Activated naive CD8-positive, alpha-beta T cell treated with anti-CD3 and anti-CD28 coated beads, Interleukin-2, amount 10 ng/mL, durations not matched to agents 7 days and 5 days (primary cell): ENCODE measurements at places on chromosomes 2 and 18.

DNA sequence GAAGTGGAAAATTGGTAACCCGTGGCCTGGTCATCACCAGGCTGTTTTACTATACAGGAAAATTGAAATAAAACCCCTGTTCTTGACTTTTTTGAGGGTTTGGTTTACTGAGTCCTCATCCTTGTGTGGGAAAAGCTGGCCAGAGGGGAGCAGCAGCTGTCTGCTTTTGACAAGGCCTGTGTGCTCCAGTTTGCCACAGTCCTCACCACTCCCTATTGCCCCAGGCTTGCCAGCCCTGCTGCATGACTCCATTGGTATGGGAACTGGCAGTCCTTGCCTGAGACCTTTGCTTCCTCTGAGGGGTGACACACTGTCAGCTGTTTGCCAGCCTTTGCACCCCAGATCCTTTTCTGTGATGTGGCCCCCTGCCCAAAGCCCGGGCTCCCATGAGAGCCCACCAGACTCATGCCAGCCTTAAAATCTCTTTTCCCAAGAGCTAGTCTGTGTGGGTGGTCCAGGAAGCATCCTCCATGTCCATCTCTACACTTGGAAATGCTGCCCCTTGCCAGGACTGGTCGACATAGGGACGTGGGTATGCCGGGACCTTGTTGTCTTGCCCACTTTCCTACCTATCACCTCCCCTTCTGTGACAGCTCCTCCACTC lies 39.0 kb downstream of the GLI2 start:
- DNase-seq, result no peak

GRCh38 chr2:105760639-105761337 lies 16.1 kb downstream of the NCK2 start:
- DNase-seq, result no peak

GRCh38 chr18:35289293-35289692 lies 736 bp downstream of the ZSCAN30 start:
- no peak for DNase-seq

GRCh38 chr2:173814306-173814705 lies 150.9 kb downstream of the SP3 start:
- DNase-seq, result no peak

- DNase-seq, result no peak
Measured at GRCh38 chr2:121388371-121388770, 103.4 kb upstream of the TFCP2L1 start.

DNA sequence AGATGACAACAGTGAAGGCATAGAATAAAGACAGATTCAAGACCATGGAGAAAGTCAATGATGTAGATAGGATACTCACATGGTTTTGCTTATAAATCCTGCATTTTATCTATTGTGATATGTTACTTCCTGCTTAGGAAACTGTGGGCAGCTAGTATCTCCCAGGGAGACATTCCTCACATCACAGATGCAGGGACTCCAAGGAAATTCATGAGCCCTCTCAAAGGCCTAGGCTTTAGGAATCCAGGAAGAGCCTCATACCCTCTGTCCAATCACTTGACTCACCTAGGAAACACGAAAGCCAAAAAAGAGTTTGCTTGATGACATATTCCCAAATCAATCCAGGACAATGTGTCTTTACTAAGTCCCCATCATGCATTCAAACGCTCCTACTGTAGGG lies 247.8 kb upstream of the KLHL29 start:
- DNase-seq, result no peak

- no peak for DNase-seq
Measured at GRCh38 chr2:21070341-21071257, 26.7 kb upstream of the APOB start.

GRCh38 chr18:77899972-77900754 lies 650.5 kb downstream of the GALR1 start:
- DNase-seq, result peak; percentile 82

DNA sequence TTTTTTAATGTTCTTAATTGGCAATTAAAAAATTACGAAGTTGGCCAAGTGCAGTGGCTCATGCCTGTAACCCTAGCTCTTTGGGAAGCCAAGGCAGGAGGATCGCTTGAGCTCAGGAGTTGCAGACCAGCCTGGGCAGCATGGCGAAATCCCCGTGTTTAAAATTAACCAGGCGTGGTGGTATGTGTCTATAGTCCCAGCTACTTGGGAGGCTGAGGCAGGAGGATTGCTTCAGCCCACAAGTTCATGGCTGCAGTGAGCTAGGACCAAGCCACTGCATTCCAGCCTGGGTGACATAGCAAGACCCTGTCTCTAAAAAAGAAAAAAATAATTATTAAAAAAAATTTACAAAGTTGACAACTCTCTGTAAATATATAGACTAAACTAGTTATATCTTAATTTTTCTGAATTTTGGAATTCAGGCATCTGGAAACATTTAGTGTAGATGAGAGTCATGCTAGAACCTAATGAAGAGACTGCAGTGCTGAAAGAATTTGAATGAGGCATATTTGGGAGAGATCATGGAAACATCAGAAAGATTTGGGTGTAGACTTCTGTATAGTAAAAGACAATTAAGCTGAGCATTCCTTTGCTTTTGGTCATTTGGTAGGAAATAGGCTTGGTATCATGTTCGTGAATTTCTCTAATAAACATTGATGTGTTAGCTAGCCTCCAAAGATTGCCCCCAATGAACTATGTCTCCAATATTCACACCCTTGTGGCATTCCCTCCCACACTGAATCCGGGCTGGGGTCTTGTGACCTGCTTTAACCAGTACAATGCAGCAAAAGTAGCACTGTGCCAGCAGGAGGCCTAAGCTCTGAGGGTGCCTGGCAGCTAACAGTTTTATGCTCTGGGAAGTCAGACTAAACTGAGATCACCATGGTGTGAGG lies 4.2 kb upstream of the ROCK1 start:
- no peak for DNase-seq

GRCh38 chr2:238108423-238109183 lies 8.5 kb downstream of the ESPNL start:
- peak; percentile 64 for DNase-seq

GRCh38 chr2:241609859-241610793 lies 26.8 kb downstream of the THAP4 start:
- DNase-seq, result peak; percentile 97

GRCh38 chr2:132790207-132790785 lies 120.3 kb upstream of the LYPD1 start:
- DNase-seq, result no peak

DNA sequence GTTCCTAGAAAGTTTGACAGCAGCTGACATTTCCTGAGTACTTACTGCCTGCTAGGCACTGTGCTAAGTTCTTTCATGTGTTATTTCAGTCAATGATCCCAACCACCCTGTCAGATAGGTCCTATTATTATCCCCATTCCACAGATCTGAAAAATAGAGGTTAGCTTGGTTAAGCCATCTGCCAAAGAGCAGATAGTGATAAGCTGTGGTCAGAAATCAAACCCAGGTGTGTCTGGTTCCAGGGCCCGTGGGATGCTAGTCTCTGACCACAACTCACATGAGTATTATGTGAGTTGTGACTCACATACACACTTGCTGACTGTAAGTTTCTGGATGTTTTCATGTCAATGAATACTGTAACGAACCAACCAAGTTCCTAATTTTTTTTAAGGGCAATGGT lies 132.0 kb upstream of the APCDD1 start:
- no peak for DNase-seq

DNA sequence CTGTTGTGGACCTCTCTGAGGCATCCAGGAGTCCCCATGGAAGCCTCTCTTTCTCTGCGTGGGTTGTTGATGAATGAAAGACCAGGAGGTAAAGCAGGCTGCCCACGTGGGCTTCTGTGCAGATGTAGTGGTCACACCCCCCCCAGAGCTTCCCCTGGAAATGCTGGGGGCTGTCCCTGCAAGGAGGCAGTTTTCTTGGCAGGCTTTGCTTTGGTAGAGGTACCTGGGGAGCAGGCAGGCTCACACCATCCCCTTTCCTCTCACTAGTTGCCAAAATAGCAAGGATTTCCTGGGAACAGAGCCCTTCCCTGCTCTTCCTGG lies 97.6 kb upstream of the MAP3K20 start:
- no peak for DNase-seq

DNA sequence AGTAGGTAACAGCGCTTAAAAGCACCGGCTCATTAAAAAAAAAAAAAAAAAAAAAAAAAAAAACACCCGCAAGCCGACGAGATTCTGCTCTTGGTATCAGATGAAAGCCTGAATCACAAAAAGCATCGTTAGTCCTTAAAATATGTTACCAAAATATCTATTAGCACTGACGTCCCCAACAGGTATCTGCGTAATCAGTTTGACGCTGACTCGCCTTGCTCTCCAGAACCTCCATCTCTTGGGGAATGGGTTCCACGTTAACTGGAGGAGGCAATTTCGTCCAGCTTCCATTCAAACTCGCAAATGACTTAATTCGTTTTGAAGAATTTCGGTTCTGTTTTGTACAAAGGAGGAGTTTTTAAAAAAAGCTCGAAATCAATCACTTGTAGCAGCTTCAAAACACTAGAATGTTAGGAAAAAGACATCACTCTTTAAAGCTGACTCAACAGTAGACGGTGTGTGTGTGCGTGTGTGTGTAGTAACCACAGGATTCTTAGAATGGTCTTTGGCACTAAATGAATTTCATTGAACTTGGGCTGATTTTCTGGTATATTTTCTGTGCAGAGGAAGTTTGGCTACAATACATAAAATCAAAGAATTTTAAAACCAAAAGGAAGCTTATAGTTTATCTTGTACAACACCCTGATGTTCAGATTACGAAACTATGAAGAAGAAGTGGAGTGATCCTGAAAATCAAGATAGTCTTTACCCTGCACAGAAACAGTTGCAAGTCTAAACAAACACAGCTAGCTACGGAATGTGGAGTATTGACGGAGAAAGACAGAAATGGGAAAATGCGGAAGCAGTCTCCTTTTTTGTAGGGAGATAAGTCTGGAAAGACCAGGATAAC lies 1.1 kb upstream of the PGAP1 start:
- DNase-seq, result no peak

- no peak for DNase-seq
Measured at GRCh38 chr2:184339966-184340365, 258.4 kb upstream of the ZNF804A start.

DNA sequence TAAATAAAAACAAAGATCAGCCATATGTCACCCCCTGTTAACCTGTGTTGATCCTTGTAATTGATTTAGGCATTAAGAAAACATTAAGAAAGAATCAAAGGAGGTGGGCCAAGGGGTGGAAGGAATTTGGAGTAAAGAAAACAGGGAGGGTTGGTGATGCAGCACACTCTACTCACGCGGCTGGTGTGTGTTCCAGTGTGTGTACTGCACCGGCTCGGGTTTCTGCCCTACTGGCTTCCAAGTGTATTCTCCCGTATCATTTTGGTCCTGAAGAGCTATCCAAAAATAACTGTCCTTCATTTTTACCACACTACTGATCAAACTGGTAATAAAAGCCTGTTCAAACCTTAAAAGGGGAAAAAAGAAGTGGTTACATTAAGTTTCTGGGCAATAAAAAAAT lies 56.9 kb downstream of the PLA2R1 start:
- no peak for DNase-seq

GRCh38 chr2:16400127-16400623 lies 265.5 kb downstream of the CYRIA start:
- DNase-seq, result no peak

- peak; percentile 88 for DNase-seq
Measured at GRCh38 chr2:73233154-73233931, at the start of gene PRADC1. TSS of gene PRADC1 (minus strand) at chr2:73233239. CDS start at chr2:73233160, 79 bp downstream.

GRCh38 chr2:101989740-101990460 lies 1.9 kb upstream of the IL1R2 start:
- DNase-seq, result no peak

- DNase-seq, result no peak
Measured at GRCh38 chr2:209276000-209276399, 147.8 kb upstream of the MAP2 start.
